ENCODE measurements at places on chromosomes 1 and 21. TPM values are rescaled to one million over a fixed set of nuclear protein-coding genes. Genes with fewer than 3 reads are reported as not detected.

SMIM34 gene
- total RNA-seq, result not detected

ZNF648 gene
- total RNA-seq, result not detected

KCNQ4 gene
- total RNA-seq, result 0.04 TPM

PCSK9 gene
- total RNA-seq, result 0.07 TPM

KIF21B gene
- 2.9 TPM for total RNA-seq

DYRK3 gene
- 13.4 TPM for total RNA-seq

ECM1 gene
- 0.35 TPM for total RNA-seq

PHLDA3 gene
- total RNA-seq, result 55.1 TPM

DTL gene
- 24.5 TPM for total RNA-seq

SH2D2A gene
- 0.20 TPM for total RNA-seq

KRTAP11-1 gene
- total RNA-seq, result not detected

FMO4 gene
- 0.86 TPM for total RNA-seq

SLC16A4 gene
- total RNA-seq, result 15.3 TPM

OR2M3 gene
- not detected for total RNA-seq

RGL1 gene
- 40.8 TPM for total RNA-seq

TMEM82 gene
- not detected for total RNA-seq

SYTL1 gene
- under 0.01 TPM for total RNA-seq

BTBD8 gene
- 3.1 TPM for total RNA-seq

SLC44A5 gene
- 3.0 TPM for total RNA-seq

KLHL21 gene
- total RNA-seq, result 25.3 TPM

MYBPH gene
- total RNA-seq, result not detected

CASQ2 gene
- not detected for total RNA-seq

FAM72A gene
- total RNA-seq, result 11.9 TPM

MROH9 gene
- total RNA-seq, result not detected

HSD3B2 gene
- not detected for total RNA-seq

CRYBG2 gene
- total RNA-seq, result not detected

MRPL20 gene
- total RNA-seq, result 132 TPM
